GM04504 (cell line): ENCODE measurements at places on chromosomes 4 and X.

DNA sequence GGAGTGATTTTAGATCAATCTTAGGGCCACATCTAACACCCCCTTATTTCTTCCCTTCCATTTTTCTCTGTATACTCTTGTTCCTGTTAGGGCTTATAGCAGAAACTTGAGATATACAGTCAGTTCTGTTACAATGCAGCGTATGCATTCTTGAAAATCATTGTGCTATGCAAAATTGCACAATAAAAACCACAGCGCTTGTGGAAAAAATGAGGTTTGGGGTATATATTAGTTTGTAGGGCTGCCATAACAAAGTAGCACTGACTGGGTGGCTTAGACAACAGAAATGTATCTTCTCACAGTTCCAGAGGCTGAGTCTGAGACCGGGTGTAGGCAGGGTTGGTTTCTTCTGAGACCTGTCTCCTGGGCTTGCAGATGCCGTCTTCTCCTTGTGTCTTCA, 59.0 kb downstream of the WWC2 start:
- DNase-seq = no peak

DNA sequence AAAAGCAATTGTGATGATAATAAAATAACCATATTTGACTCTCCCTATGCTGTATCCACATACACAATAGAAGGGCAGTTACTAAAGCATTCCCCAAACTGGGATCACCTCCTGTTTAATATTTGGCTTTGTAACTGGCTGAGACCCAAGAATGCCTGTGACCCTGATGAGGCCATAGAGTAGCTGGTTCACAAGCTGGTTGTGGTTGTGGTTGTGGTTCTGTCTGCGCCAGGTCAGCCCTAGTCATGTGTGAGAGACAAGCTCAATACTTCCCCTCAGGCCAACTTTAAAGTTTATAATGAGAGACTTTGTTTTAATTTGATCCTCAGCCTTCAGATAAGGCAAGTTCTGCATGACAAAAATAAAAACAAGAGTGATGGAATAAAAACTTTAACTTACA, 209.9 kb downstream of the PARM1 start:
- DNase-seq = no peak

DNA sequence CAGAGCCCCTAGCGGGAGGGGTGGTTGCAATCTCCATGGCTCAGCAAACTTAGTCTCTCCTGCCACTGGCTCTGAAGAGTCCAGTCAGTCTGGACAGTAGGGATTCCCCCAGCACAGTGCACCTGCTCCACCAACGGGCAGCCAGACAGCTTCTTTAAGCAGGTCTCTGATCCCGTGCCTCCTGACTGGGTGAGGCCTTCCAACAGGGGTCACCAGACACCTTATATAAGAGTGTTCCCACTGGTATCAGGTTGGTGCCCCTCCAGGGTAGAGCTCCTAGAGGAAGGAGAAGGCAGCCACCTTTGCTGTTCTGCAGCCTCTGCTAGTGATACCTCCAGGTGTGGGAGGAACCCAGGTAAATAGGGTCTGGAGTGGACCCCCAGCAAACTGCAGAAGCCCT, 1393.4 kb downstream of the STIM2 start:
- DNase-seq = no peak

DNA sequence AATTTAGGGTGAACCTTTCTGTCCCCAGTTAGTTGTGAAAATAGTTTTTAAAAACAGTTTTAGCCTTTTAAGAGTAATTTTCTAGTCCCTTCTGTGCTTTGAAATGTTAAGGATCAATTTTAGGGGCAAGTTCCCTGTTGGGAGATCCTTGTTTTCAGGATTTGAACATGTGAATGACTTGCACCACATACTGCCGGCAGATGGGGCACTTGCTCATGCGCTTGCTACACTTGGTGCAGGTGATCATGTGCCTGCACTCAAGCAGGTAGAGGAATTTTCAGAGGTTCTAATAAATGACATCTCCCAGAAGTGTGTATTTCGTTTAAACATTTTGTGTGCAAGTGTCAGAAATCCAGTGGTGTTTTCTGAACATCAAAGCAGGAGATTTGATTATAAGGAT, 195.9 kb downstream of the CHM start:
- no peak for DNase-seq
